ENCODE measurements at places on chromosomes 4 and X. TPM values are rescaled to one million over a fixed set of nuclear protein-coding genes. Genes with fewer than 3 reads are reported as not detected.

EDNRA gene
- total RNA-seq = not detected

CCSER1 gene
- total RNA-seq = 0.19 TPM

HNRNPH2 gene
- 49.4 TPM for total RNA-seq

SYNPO2 gene
- total RNA-seq = 0.99 TPM

DDX53 gene
- total RNA-seq = not detected

TCEAL6 gene
- total RNA-seq = not detected

BCLAF3 gene
- 11.1 TPM for total RNA-seq

ASB12 gene
- 0.30 TPM for total RNA-seq

DNA sequence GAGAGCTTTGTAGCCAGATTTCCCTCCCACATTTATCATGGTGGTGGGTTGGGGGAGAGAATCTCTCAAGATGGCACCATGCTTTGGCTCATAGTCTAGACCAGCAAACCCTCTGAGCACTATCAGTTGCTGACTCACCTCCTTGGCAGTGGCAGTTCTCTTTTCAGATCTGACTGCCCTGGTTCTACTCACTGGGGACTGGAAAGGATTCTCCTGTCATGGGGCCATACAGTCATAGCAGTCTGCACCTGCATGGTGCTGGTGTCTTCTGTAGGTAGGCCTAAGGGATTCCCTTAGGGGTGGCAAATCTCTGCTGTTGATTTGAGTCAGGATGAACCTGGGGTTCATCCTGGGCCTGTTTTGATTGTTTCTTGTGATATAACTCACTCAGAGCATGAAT is 2.6 kb downstream of the TEX13B start:
- H3K36me3 ChIP-seq = no peaks in the 10 kb centered on the region
- DNase-seq = no peak
- H3K27me3 ChIP-seq = peaks cover 9% of the 10 kb centered on the region
- no peak overlapping the region for H3K4me3 ChIP-seq
- H3K27ac ChIP-seq = no peak overlapping the region

DNA sequence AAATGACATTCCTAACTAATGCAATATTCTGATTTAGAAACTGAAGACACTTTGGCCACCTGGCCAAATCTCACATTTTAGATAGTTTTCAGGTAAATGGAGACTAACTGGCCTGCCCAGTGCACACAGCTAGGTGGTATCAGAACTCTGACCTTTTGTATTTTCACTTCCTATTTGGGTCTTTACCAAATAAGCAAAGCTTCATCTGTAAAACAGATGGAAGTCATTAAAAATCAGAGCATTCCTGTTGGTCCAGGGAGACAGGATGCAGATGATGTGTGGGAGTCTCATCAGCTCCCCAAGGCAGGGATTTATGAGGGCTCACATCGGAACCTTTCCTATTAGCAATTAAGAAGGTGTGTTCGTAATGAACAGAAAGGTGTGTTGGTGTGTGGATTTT is 57.7 kb downstream of the ARHGAP10 start:
- H3K27me3 ChIP-seq = no peaks in the 10 kb centered on the region
- H3K4me3 ChIP-seq = no peak overlapping the region
- no peak for DNase-seq
- peaks cover 30% of the 10 kb centered on the region for H3K4me1 ChIP-seq

DNA sequence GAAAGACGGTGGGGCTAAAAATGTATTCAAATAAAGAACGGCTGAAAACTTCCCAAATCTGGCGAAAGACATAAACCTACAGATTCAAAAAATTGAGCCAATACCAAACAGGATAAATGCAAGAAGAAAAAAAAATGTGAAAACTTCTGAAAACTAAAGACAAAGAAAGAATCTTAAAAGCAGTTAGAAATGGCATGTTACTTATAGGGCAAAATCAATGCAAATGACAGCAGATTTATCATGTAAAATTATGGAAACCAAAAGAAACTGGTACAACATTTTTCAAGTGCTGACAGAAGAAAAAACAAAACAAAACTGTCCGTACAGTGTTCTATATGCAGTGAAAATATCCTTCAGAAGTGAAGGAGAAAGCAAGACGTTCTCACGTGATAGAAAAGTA is 239.0 kb downstream of the PDGFC start:
- H3K27ac ChIP-seq = no peak overlapping the region
- H3K36me3 ChIP-seq = no peaks in the 10 kb centered on the region
- DNase-seq = no peak

- no peak overlapping the region for H3K27ac ChIP-seq
- no peak overlapping the region for H3K4me3 ChIP-seq
- H3K36me3 ChIP-seq = no peaks in the 10 kb centered on the region
- no peaks in the 10 kb centered on the region for H3K27me3 ChIP-seq
- DNase-seq = no peak
- H3K4me1 ChIP-seq = no peaks in the 10 kb centered on the region
Measured at GRCh38 chr4:62871078-62871477, 1538.2 kb downstream of the TECRL start.

GRCh38 chr4:105714071-105714521 is 5.5 kb downstream of the GSTCD start:
- H3K27ac ChIP-seq = no peak overlapping the region
- no peaks in the 10 kb centered on the region for H3K27me3 ChIP-seq
- H3K36me3 ChIP-seq = no peaks in the 10 kb centered on the region
- peak overlapping the region; percentile 77 for H3K4me3 ChIP-seq
- DNase-seq = no peak

GRCh38 chr4:41079881-41080560 is 134.3 kb downstream of the APBB2 start:
- H3K4me3 ChIP-seq = no peak overlapping the region
- H3K27ac ChIP-seq = no peak overlapping the region
- no peaks in the 10 kb centered on the region for H3K36me3 ChIP-seq
- no peaks in the 10 kb centered on the region for H3K4me1 ChIP-seq

DNA sequence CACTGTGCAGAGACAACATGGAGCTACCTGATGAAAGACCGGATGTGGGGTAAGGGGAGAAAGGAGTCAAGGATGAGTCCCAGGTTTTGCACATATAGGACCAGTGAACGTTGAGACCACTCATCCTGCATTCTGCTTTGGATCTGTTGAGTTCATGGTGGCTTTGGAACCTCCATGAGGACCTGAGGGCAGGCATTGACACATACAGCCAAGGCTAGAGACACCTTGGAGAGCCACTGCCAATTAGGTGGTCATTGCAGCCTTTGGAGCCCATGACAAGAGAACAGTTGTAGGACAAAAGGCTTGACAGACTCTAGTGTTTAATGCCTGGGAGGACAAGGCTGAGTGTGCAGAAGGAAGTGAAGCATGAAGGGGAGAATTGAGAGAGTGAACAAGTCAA is 87.9 kb downstream of the STK32B start:
- H3K27me3 ChIP-seq = peaks cover 14% of the 10 kb centered on the region
- H3K4me1 ChIP-seq = no peaks in the 10 kb centered on the region
- no peak overlapping the region for H3K27ac ChIP-seq
- no peak for DNase-seq
- H3K36me3 ChIP-seq = no peaks in the 10 kb centered on the region

- H3K4me1 ChIP-seq = no peaks in the 10 kb centered on the region
- no peaks in the 10 kb centered on the region for H3K36me3 ChIP-seq
- H3K27ac ChIP-seq = no peak overlapping the region
- no peak for DNase-seq
Measured at GRCh38 chr4:181682367-181683047, 560.7 kb upstream of the TENM3 start.

DNA sequence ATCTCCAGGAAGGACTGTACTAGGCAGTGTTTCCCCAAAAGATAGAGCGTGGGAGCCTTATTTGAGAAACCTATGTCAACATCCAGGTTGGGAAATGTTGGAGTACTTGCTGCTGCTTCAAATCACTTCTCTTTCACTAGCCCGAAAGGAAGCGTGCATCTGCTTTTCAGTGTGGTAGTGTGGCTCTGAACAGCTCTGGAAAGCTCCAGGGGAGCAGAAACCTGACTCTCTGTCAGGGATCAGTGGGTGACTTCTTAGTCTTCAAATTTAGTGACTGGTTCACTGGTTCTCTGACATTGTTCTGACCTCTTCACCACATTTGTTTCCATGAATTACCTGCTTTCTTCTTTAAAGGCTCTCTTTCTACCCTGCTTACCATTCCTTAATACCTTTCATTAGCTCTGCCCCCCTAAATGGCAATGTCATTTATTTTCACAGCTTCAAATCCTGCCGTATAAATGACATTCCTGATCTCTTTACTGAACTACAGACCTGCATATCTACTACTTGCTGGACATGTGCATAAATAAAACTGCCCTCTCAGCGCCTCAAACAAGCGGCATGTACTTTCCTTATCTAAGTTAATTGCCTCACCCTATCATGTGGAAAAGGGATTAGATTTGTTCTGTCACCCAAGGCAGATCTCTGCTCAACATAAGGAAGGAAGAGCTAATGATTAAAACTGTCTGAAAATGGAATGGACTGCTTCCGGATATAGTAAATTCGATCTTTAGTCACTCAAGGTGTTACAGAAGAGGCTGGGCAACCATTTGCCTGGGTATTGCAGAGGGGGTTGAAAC is 37.0 kb downstream of the DLG3 start:
- no peak overlapping the region for H3K4me3 ChIP-seq
- H3K36me3 ChIP-seq = peaks cover 37% of the 10 kb centered on the region
- H3K27ac ChIP-seq = no peak overlapping the region

DNA sequence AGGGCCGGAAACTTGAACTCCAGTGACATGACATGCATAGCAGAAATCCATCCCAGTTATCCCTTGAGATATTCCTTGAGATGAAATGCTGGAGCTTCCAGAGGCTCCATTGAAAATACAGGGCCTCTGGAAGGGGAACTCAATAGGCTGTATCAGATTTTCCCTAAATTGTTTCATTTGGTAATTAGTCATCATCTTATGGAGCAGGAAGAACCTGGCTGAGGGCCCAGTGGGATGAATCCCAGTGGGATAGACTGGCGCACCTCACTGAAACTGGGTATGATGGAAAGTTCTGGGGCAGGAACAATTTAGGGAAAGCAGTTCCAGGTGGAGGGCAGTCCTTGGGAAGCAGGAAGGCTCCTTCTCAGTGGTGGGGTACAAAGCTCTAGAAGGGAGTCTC is 307.8 kb upstream of the DIPK2B start:
- no peak for DNase-seq
- H3K4me1 ChIP-seq = peaks cover 14% of the 10 kb centered on the region

GRCh38 chr4:120446051-120446567 is 379.5 kb upstream of the MAD2L1 start:
- no peaks in the 10 kb centered on the region for H3K36me3 ChIP-seq
- no peak overlapping the region for H3K27ac ChIP-seq
- DNase-seq = no peak
- peaks cover 12% of the 10 kb centered on the region for H3K27me3 ChIP-seq

DNA sequence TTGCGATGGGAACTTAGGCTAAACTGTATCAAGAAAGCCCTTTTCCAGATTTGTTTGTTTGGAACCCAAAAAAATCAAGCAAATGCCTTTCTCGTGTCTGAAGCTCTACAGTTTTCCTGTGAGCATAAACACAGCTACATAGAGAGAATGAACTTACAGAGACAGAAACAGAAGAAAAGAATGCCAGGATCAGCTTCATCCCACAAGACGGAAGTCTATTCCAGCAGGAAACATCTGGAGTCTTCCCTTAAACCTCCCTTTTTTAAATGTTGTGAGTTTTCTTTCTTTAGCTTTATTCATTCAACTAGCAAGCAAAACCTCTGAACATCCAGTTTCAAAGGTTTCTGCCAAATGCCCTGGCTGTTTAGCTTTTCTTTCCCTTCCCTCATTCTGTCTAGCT is 32.6 kb upstream of the ZFP42 start:
- H3K27me3 ChIP-seq = no peaks in the 10 kb centered on the region
- no peak overlapping the region for H3K27ac ChIP-seq
- no peaks in the 10 kb centered on the region for H3K36me3 ChIP-seq
- no peaks in the 10 kb centered on the region for H3K4me1 ChIP-seq
- H3K4me3 ChIP-seq = no peak overlapping the region
- DNase-seq = no peak

DNA sequence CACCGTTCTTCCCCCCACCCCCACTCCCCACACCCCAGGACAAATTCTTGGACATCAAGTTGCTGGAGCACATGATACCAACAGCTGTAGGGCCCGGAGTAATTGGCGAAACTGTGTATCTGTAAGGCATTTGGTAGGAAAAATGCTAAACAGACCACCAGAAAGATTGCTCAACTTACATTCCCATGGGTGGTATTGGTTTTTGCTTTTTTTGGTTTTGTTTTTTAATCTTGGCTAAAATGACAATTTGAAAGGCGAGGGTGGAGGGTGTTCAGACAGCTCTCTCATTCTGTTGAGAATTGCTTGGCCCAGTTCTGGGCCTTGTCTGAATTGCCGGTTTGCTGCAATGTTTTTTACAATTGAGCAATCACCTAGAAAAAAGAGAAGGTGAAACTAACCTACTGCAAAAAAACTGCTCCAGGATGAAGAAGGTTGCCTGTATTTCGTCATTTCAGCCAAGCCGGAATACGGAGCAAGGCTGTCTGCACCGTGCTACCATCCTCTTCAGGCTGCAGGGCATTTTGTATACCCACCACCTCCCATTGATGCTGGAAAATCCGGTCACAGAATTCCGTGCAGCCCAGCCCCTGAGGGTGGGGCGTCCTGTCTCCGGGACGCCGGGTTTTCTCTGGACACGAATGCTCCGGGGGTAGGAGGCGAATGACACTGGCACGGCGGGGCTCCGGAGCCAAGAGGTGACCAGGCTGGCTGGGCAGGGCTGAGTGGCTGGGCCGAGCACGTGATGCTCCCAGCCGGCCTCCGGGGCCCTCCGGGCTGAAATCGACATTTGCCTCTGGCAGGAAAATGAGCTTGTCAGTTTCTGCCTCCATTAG is at the start of gene CLCN4:
CLCN4 (plus strand) TSS at position 777 of the 833 bp plus-strand sequence. CDS start 28,058 bp downstream, outside the sequence.
- DNase-seq = no peak
- peak within 1 kb of the TSS; percentile 26 for H3K4me3 ChIP-seq
- no peaks in the 10 kb centered on the region for H3K36me3 ChIP-seq

DNA sequence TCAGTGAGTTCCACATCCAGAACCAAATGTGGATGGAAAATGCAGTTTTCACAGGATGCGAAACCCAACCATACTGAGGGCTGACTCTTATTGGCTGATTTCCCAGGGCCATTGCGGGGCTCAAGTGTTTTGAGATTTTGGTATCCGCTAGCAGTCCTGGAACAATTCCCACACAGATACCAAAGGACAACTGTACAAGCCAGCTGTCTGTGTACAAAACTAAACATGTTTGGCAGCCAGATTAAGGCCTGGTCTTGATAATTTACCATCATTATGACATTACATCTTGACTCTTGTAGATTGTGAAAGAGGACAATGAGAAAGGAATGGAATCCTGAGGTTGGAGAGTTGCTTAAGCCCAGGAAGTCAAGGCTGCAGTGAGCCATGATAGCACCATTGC is 121.9 kb downstream of the DKK2 start:
- peaks cover 6% of the 10 kb centered on the region for H3K27me3 ChIP-seq
- no peaks in the 10 kb centered on the region for H3K36me3 ChIP-seq
- DNase-seq = no peak

Measured in naive thymus-derived CD8-positive, alpha-beta T cell (primary cell).